CD8-positive, alpha-beta memory T cell (primary cell): ENCODE measurements at places on chromosomes 3 and 15. TPM values are rescaled to one million over a fixed set of nuclear protein-coding genes. Genes with fewer than 3 reads are reported as not detected.

DNA sequence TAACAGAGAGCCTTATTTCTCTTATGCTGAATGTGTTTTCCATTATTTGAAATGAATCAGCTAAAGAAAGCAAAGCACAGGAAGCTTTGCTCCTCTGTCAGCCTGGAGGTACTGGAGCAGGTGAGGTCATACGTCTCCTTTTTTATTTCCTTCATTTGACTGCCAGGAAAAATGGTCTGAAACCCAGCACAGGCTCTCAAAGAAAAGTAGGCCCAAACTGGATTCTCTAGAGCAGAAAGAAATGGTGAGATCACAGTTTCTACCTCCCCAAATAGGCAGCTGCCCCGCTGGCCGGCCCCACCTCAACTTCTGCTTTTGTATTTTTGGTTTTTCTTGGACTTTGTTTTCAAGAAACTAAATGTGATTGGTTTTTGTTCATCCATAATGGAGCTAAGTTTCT is 95.1 kb downstream of the RPL39L start:
- DNase-seq = no peak
- H3K4me1 ChIP-seq = peaks cover 89% of the 10 kb centered on the region
- H3K27me3 ChIP-seq = no peaks in the 10 kb centered on the region

GRCh38 chr3:102237838-102238237 is 197.0 kb upstream of the ZPLD1 start:
- no peaks in the 10 kb centered on the region for H3K4me1 ChIP-seq
- no peaks in the 10 kb centered on the region for H3K27me3 ChIP-seq
- H3K4me3 ChIP-seq = no peak overlapping the region
- H3K27ac ChIP-seq = no peak overlapping the region

DNA sequence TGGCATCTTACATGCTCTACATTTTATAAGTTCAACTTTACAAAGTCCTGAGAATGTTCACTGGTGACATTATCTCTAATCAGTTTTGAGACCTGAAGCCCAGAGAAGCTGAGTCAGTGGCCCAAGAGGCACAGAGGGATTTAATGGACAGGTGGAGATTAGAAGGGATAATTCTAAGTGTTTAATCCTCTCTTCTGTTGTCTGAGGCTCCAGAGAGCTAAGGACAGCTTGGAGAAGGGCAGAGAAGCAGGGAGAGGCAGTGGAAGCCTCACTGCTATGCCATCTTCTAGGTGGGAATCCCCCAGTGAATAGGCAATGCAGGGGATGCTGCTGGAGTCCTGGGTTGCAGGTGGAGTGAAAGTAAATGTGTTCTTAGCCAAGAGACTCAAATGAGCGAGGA is 369.4 kb upstream of the SLCO3A1 start:
- no peak overlapping the region for H3K27ac ChIP-seq
- no peaks in the 10 kb centered on the region for H3K36me3 ChIP-seq
- no peak for DNase-seq

- no peaks in the 10 kb centered on the region for H3K36me3 ChIP-seq
- H3K27ac ChIP-seq = no peak overlapping the region
- DNase-seq = no peak
- H3K27me3 ChIP-seq = no peaks in the 10 kb centered on the region
- H3K4me3 ChIP-seq = no peak overlapping the region
- no peaks in the 10 kb centered on the region for H3K4me1 ChIP-seq
Observed at GRCh38 chr3:101104321-101104720, 111.1 kb upstream of the ABI3BP start.

DNA sequence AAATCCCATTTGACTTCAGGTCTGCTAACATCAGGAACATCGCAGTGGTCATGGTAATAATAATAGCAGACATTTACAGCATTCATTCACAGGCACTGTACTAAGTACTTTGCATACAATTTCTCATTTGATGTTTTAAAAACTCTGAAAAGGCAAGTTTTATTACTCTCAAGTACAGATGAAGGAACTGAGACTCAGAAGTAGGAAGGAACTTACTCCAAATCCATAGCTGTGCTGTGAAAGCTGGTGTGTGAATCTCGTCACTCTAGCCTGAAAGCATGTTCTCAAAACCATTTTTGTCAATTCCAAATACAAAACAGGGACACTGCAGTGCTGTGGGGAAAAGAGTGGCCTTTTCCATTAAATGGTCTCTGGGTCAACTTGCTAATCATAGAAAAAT is 179.9 kb downstream of the FAM43A start:
- no peaks in the 10 kb centered on the region for H3K36me3 ChIP-seq
- H3K27ac ChIP-seq = no peak overlapping the region
- DNase-seq = no peak
- H3K4me3 ChIP-seq = no peak overlapping the region
- H3K4me1 ChIP-seq = no peaks in the 10 kb centered on the region

DNA sequence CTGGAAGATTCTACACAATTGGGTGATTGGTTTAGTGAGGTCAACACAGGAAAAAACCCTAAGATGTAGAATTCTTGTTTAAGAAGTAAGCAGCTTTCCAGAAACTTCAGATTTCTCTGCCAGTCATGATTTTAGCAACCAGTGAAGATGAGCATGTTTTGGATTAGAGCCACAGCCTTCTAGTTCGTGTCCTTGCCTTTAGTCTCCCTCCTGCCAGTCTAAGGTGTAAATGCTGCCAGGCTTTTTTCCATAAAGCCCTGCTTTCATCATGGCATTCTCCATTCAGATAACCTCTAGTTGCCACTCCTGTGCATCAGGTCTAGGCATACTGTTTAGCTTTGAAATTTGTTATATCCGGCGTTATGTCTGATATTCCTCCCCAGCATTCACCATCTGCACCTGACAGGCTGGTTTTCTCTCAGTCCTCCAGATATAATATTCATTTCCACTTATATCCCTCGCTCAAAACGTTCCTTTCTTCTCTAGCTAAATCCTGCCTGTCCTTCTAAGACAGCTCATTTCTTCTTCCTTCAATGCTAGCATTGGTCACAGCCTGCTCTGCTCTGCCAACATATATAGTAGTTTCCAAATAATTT is 37.4 kb downstream of the SYN2 start:
- no peaks in the 10 kb centered on the region for H3K27me3 ChIP-seq
- DNase-seq = no peak
- H3K36me3 ChIP-seq = no peaks in the 10 kb centered on the region
- no peak overlapping the region for H3K4me3 ChIP-seq
- H3K4me1 ChIP-seq = no peaks in the 10 kb centered on the region

SLC22A13 gene
- 0.44 TPM for total RNA-seq

AGBL1 gene
- not detected for total RNA-seq

FAM81A gene
- 0.83 TPM for total RNA-seq
